ENCODE measurements at places on chromosomes 2 and 18.

DNA sequence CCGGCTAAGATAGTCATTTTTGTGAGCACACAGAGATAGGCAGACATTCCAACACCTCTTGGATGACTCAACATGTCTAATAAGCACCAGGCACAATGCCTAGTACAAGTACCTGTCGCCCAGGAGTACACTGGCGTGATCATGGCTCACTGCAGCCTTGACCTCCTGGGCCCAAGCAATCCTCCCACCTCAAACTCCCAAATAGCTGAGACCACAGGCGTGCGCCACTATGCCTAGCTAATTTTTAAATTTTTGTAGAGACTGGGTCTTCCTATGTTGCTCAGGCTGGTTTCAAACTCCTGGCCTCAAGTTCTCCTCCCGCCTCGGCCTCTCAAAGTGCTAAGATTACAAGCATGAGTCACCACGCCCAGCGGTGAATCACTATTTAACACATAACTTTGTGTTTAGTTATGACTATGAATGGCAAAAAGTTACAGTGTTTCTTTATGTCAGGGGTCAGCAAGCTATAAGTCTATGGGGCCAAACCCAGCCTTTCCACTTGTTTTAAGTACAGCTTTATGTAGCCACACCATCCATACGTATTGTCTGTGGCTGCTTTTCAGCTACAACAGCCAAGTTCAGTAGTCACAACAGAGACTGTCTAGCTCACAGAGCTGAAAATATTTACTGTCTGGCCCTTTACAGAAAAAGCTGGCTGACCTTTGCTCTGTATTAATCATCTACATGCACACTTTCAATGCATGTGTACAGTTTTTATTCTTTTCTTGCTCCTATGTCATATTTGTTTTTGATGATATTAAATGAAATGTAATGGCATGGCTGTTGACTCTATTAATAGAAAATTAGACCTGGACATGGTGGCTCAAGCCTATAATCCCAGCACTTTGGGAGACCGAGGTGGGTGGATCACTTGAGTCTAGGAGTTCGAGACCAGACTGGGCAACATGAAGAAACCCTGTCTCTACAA lies 18.7 kb downstream of the ORC2 start:
- DNase-seq, result no peak

GRCh38 chr2:11998626-11999378 lies 252.4 kb downstream of the LPIN1 start:
- DNase-seq, result no peak

DNA sequence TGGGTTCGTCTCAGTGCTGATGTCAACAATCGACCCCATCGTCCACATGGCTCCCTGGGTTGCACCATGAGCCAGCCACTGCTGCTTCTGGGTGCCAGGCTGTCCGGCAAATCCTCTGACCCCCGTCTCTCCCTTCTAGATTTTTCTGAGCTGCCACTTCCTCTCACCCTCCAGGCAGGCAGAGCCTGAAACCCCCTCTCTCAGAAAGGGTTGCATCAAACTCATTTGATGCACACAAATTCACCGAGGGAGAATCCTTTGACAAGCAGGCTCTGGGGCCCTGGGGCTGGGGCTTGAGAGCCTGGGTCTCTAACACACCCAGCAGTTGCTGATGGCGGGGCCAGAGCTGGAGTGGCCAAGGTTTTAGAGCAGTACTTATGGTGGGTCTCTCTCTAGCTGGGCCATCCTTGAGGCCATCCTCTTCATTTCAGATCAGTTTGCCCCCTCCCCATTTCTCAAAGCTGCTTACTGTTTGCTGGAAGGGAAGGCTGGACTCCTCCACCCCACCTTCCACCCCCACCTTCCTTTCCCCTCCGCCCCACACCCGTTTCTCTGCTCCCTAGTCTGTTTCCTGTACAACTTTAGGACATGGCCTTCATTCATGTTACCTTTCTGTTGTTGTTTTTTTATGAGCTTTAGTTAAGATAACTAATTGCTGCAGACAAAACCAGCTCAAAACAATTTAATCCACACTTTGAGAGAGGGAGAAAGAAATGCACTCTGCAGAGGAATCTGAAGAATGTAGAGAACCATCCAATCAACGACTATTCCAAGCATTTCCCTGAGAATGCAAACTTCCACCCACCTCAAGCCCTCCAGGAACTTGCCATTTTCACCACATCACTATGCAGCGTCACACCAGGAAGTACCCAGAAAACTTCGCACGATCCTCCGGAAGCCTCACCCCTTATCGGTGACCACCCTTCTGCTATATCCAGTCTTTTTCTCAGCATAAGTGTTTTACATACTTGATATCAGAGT lies 69.5 kb downstream of the ARL4C start:
- no peak for DNase-seq

DNA sequence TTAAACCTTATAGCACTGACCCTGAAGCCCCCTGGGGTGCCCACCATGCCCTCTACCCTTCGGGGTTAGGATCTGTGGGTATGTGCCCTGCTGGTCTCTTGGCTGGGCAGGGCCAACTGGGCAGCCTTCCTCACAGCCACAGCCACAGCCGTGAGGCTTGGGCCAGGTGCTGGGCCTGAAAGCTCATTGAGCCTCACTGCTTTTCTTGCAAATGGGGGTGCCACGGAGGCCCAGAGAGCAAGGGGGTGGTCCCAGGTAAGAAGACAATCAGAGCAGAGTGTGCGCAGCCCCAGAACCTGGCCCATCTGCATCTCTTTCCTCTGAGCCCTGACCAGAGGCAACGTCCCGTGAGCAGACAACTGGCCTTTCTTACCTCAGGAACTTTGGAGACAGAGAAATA lies 34.7 kb downstream of the KCNF1 start:
- no peak for DNase-seq

GRCh38 chr2:74092275-74092674 lies 55.4 kb downstream of the BOLA3 start:
- DNase-seq, result no peak

DNA sequence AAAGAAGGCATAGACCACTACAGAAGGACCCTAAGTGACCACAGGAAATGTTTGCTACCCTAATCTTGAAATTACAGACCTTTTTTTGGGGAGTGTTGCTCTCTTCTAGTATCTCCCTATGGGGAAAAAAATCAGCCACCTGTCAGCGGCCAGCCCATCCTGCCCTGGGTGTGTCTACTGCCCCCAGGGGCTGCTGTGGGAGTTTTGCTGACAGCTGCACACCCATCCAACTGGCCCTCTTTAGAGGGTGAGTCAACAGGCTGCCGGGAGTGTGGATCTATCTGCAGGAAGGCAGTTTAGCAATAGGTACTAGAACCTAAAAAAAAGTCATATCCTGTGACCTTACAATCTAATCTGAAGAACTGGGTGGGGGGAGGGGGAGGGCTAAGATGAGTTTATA lies 796 bp upstream of the DYSF start:
- no peak for DNase-seq

Data from activated naive CD4-positive, alpha-beta T cell (primary cell).